Osteocyte (in vitro differentiated cells): ENCODE measurements at places on chromosomes 13 and 19.

- DNase-seq, result no peak
Measured at GRCh38 chr19:30898353-30899103, 450.7 kb downstream of the TSHZ3 start.

GRCh38 chr13:57918913-57919312, 287.4 kb downstream of the PCDH17 start:
- DNase-seq, result no peak

- DNase-seq, result no peak
Measured at GRCh38 chr13:111080642-111081041, 34.5 kb upstream of the ARHGEF7 start.

DNA sequence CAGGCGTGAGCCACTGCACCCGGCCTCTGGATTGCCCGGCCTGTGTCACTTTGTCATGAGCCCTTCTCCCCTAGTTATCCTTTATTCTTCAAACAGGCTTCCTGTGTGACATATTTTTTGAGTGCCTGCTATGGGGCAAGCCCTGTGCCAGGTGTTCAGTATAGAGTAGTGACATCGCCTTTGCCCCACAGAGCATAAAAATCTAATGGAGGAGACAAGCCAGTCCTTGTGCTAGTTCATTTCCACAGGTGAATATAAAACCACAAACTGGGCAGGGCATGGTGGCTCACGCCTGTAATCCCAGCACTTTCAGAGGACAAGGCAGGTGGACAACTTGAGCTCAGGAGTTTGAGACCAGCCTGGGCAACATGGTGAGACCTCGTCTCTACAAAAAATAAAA, 43.2 kb downstream of the BBC3 start:
- no peak for DNase-seq

GRCh38 chr19:11538232-11539036, at the start of gene CNN1:
CNN1 (plus strand) TSS chr19:11538851; CDS start chr19:11538928, 77 bp downstream.
- no peak for DNase-seq

GRCh38 chr13:42532561-42533335, 41.2 kb upstream of the TNFSF11 start:
- DNase-seq, result no peak
